ENCODE measurements at places on chromosomes 6 and 20.

DNA sequence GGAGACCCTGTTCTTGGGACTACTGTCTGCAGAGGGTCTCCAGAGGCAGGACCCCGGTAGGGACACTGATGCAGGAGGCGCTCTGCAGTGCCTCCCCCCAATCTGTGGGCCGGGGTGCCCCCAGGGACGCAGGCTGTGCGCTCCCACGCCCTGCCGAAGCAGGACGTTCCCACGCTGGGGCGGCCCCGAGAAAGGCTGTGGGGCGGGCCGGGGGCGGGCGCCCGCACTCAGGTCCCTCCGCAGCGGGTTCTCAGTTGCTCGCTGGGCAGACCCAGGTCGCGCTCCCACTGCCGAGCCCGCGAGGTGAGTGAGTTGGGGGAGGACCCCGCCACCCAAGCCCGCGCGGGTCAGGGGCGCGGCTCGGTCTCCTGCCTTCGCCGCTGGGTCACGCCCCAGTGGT, at the start of gene COX4I2:
TSS of gene COX4I2 (plus strand) at position 253 of the 400 bp plus-strand sequence. CDS start 1,106 bp downstream, outside the sequence.
- ATAC-seq: no peak

- no peak for ATAC-seq
Measured at GRCh38 chr6:107561306-107561705, 71.4 kb downstream of the SOBP start.

DNA sequence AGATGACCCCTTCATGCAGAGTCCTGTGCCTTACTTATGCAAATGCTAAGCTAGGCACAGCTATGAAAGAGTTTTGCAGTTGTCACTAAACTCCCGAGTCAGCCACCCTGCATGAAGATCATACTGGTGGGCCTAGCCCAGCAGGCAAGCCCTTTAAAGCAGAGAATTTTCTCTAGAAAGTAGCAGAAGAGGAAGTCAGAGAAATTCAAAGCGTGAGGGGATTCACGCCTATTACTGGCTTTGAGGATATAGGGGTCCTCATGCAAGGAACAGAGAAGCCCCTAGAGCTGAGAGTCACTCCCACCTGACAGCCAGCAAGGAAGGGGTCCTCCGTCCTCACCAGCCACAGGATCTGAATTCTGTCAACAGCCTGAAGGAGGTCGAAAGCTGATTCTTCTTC, 54.6 kb downstream of the MYB start:
- ATAC-seq: no peak

DNA sequence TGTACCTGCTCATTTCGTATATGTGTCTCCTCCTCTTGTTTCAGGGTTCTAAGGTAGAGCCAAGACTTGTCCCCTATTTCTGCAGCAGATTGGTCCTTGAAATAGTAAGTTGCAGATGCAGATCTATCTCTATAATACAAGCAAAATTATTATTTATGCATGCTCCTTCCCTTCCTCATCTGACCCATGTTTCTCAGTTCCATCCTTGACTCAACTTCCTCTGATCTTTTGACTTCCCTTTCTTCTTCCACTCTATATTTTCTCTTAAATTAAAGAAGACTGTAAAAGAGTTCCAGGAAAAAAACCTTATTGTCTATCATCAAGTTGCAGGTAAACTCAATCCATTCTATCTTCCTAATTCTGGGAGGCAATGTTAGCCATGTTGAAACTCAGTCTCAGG, 23.7 kb downstream of the PLA2G7 start:
- ATAC-seq: no peak

DNA sequence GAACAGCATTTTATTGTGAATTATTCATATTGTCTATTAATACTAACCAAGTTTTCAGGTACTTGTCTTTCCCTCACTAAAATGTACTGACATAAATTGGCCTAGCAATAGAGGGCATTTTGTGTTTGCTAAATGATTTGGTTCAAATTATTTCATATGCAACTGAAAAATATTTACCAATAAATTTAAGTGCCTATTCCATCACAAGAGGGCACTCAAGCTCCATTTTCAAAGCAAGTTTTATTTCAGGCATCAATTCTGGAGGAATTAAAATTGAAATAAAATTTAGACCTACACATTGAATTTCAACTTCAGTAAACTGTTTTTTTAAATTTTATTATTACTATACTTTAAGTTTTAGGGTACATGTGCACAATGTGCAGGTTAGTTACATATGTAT, 114.3 kb upstream of the SYNCRIP start:
- ATAC-seq: no peak
